Esophagus squamous epithelium (tissue), 5 donors: ENCODE measurements at places on chromosomes 1 and 21. TPM values are rescaled to one million over a fixed set of nuclear protein-coding genes. Genes with fewer than 3 reads are reported as not detected.

DNA sequence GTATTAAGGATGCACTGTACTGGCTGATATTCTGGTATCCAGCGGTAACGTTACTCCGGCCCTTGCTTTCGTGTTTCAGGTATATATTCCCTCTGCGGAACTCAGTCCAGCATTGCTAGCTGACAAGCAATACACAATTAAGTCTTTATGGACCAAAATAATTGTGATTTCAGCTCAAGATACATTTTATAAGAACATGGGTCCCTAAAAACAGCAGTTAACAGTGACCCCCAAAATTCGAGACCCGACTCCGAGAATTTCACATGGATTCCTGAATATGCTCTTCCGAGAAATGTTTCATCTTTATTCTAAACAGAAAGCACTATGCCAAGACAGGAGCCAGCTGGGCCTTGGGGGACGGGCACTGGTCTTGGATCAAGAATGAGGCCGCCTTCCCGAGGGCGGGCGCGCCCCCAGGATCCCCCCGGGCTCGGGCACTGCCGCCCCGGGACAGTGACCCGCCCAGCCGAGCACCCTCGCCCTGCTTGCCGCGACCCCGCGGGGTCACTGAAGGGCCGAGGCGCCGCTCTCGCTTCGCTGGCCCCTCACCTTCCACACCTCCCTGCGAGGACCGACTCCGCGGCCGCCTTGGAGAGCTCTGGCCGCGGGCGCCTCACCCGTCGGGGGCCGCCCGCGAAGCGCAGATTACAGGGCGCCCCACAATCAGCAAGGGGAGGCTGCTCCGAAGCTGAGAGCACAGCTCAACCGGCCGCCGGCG, 610 bp downstream of the SCYL3 start:
- no peaks in the 10 kb centered on the region for H3K27me3 ChIP-seq
- peak overlapping the region; percentile 99 for H3K27ac ChIP-seq
- peaks cover 18% of the 10 kb centered on the region for H3K4me1 ChIP-seq
- DNase-seq, result no peak
- H3K4me3 ChIP-seq, result peak overlapping the region; percentile 92
- peaks cover 6% of the 10 kb centered on the region for H3K36me3 ChIP-seq

DNA sequence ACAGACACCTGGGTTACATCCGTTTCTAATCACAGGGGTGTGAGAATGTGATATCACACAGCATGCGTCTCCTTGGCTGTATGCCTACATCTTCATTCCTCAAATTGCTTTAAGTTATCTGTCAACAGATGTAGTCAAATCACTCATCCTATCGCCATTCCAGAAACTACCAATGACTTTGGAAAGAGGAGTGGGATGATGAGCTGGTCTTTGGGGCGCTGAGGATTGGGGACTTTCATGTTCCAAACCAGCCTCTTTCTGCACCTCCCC, 104.8 kb downstream of the NAV1 start:
- H3K36me3 ChIP-seq, result no peaks in the 10 kb centered on the region
- peaks cover 37% of the 10 kb centered on the region for H3K4me1 ChIP-seq
- no peak for DNase-seq
- no peak overlapping the region for H3K4me3 ChIP-seq
- no peaks in the 10 kb centered on the region for H3K27me3 ChIP-seq

GRCh38 chr1:241714321-241715218, 62.5 kb downstream of the WDR64 start:
- H3K27ac ChIP-seq, result no peak overlapping the region
- DNase-seq, result no peak
- H3K27me3 ChIP-seq, result no peaks in the 10 kb centered on the region
- H3K4me3 ChIP-seq, result no peak overlapping the region

DNA sequence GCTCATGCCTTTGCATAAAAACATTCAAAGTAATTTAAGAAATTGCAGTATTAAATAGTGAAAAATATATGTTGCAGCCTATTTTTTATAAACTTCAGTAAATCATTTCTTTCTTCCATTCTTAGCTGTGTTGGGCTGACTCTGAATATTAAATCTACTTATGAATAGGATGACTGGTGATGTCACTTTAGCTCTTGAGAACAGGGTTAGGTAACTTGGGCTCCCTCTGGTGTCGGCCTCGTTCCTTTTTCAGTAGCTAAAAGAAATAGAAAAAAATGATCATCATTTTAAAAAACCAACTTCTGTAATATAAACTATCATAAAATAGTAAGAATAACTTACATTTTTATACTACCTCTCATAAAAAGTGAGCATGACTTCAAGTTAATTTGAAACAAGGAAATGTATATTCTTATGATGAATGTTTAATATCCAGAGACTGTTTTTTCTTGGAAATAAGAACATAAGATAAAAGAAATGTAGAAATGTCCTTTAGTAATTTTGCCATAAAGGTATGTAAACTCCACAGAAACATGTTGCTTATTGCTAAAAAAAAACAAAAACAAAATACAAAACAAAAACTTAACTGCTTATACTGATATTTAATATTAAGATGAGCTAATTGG, 26.8 kb upstream of the NCAM2 start:
- no peak overlapping the region for H3K27ac ChIP-seq
- H3K27me3 ChIP-seq, result no peaks in the 10 kb centered on the region
- H3K36me3 ChIP-seq, result no peaks in the 10 kb centered on the region
- DNase-seq, result no peak
- H3K4me1 ChIP-seq, result no peaks in the 10 kb centered on the region

GRCh38 chr1:204858363-204858821, 12.3 kb upstream of the NFASC start:
- H3K4me3 ChIP-seq, result no peak overlapping the region
- peaks cover 24% of the 10 kb centered on the region for H3K27me3 ChIP-seq
- no peaks in the 10 kb centered on the region for H3K36me3 ChIP-seq
- no peaks in the 10 kb centered on the region for H3K4me1 ChIP-seq
- DNase-seq, result no peak

DNA sequence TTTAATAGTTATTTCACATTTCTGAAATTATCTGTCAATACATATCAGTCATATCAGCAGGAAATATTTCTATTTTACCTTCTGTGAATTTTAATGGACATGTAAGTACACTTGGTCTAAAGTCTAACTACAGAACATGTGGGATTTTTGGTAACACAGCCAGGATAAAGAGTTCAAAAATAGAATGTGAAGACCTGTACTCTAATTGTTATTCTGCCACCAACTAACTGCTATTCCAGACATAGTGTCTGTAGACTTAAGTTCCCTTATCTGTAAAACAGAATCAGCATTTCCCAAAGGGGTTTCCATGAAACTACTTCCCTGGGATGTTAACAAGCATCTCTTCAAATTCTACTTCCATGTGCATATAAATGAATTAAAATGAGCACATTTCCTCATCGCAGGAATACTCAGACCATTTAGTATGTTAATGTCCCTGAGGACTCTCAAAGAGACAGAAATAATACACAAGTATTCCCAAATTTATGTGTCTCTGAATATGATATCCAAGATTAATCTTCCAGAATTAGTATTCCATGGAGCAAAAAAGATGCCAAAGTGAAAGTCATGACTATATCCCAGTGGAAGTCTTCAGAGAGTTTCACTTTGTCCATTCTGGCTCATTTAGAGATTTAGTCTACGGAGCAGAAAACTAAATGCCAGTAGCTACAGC, 325.6 kb downstream of the NEGR1 start:
- no peak for DNase-seq
- no peaks in the 10 kb centered on the region for H3K36me3 ChIP-seq

DNA sequence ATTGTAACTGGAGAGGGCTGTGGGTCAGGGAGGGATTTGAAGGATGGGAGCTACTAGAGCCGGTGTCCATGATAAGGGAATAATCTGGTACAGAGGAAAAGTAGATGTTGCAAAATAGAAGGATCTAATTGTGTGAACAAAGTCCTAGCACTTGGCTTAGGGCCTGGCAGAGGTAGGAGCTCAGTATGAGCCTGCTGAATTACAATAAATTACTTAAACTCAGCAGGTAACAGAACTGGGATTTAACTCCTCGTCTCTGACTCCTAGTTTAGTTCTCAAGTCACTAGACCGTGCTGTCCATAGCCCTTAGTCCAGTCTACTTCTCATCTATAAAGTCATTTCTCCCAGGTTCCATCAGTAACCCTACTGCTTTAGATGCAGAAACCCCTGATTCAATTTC, 120.2 kb downstream of the LRRC53 start:
- no peaks in the 10 kb centered on the region for H3K36me3 ChIP-seq
- no peak overlapping the region for H3K27ac ChIP-seq
- DNase-seq, result no peak
- no peak overlapping the region for H3K4me3 ChIP-seq
- H3K27me3 ChIP-seq, result no peaks in the 10 kb centered on the region
- H3K4me1 ChIP-seq, result peaks cover 7% of the 10 kb centered on the region

DNA sequence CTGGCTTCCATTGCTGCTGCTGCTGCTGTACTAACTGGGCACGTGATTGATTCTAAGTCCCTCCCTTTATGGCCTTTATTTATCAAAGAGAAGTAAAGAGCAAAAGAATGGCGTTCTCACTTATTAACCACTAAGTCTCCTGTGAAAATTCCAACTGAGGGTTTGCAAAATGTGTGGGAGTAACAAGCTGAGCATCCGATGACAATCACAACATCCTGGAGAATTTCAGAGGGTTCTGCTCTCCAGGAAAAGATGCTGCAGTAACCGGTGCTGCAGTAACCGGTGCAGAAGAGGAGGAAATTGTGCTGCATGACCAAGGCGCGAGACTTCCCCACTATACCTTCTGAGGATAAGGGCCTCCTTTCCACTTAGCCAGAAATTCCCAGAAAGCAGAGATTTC, 12.7 kb upstream of the MX2 start:
- no peak overlapping the region for H3K27ac ChIP-seq
- no peak for DNase-seq
- H3K36me3 ChIP-seq, result no peaks in the 10 kb centered on the region
- no peak overlapping the region for H3K4me3 ChIP-seq
- H3K4me1 ChIP-seq, result no peaks in the 10 kb centered on the region
- H3K27me3 ChIP-seq, result no peaks in the 10 kb centered on the region

GRCh38 chr1:214404154-214404553, 123.2 kb downstream of the SMYD2 start:
- no peaks in the 10 kb centered on the region for H3K4me1 ChIP-seq
- no peak for DNase-seq
- H3K4me3 ChIP-seq, result no peak overlapping the region
- peaks cover 38% of the 10 kb centered on the region for H3K36me3 ChIP-seq
- H3K27me3 ChIP-seq, result no peaks in the 10 kb centered on the region

Gene GPR37L1
- not detected for total RNA-seq

DNA sequence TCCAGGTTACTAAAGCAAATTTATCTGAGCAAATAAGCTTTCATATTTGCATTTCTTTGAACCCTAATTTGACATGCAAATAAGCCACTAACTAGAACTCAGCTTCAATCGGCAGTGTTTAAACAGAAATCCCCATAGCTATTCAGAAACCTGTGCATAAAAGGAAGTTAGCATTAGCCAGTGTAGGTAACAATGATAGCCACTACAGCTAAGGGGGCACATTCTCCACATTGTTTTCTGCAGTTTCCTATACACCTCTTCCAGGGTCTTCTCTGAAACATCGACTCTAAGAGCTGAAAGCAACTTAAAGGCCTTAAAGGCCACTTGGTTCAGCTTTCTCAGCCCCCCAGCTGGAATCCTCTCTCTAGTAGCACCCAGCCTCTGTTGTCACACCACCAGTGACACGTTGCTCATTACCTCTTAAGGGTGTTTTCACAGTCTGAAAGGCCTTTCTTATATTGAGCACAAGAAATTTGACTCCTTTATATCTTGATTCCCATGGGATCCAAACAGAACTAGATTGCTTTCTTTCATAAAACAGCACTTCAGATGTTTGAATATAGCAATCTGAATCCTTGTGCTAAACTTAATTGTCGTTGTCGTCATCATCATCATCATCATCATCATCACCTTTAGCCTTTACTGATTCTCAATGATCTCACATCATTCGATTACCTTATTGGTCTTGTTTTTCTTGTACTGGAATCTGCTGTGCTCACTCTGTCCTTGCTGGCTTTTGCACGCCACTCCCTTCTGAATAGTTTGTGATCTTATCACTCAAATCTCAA, 93.9 kb upstream of the DAB1 start:
- H3K36me3 ChIP-seq, result no peaks in the 10 kb centered on the region
- no peaks in the 10 kb centered on the region for H3K4me1 ChIP-seq
- no peak overlapping the region for H3K4me3 ChIP-seq
- H3K27me3 ChIP-seq, result no peaks in the 10 kb centered on the region
- no peak overlapping the region for H3K27ac ChIP-seq

Gene TIMM17A
- total RNA-seq, result 35.1 TPM

- peak overlapping the region; percentile 85 for H3K27ac ChIP-seq
- H3K4me1 ChIP-seq, result peaks cover 5% of the 10 kb centered on the region
- H3K36me3 ChIP-seq, result no peaks in the 10 kb centered on the region
- no peaks in the 10 kb centered on the region for H3K27me3 ChIP-seq
Measured at GRCh38 chr1:164588516-164589341, 29.7 kb downstream of the PBX1 start.

Gene ERG
- total RNA-seq, result 8.8 TPM

Gene RAB25
- total RNA-seq, result 282 TPM

- no peaks in the 10 kb centered on the region for H3K36me3 ChIP-seq
- no peak for DNase-seq
- no peaks in the 10 kb centered on the region for H3K4me1 ChIP-seq
- H3K27me3 ChIP-seq, result no peaks in the 10 kb centered on the region
- no peak overlapping the region for H3K4me3 ChIP-seq
Measured at GRCh38 chr1:86582161-86582560, 35.3 kb downstream of the CLCA4 start.

DNA sequence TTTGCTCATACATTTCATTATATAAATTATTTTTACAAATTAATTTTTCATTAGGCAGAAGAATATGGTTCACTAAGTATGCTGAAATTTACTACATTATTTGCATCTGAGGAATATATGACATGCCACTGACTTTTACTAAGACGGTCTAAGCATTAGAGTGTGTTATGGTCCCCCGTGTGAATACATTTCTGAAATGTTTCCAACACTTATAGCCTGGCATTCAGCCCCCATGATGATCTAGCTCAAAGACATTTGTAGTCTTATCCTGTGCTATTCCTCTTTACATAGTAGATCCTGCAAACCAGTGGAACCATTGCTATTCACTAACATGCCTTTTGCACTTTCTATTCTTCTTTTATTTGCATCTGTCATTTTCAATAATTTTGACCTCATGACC, 1878.0 kb downstream of the MRPL39 start:
- no peaks in the 10 kb centered on the region for H3K27me3 ChIP-seq
- no peak overlapping the region for H3K4me3 ChIP-seq
- DNase-seq, result no peak
- no peaks in the 10 kb centered on the region for H3K4me1 ChIP-seq
- no peaks in the 10 kb centered on the region for H3K36me3 ChIP-seq
- H3K27ac ChIP-seq, result no peak overlapping the region
